Stimulated activated naive CD4-positive, alpha-beta T cell (primary cell): ENCODE measurements at places on chromosomes 3 and 15.

DNA sequence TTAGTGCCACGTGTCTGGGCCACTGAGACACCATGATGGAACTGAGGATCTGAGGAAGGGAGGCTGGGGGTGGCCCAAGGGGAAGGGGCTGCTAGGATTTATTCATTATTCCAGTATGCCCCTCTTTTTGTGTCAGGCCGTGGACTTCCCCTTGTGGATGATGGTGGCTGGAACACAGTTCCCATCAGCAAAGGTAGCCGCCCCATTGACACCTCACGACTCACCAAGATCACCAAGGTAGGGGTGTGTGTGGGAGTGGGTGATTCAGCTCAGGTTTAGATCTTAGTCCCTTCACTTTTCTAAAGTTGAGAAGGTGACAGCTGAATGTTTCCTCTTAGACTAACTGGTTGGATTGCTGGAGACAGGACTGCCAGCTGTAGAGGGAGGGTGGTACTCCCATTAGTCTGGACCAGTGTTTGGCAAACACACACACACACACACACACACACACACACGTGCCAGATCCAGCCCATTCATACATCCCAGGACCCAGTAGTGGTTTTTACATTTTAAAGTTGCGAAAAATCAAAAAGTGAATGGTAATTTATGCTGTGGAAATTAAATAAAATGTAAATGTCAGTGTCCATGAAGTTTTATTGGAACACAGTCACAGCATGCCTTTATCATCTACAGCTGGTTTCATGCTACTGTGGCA, 11.4 kb downstream of the EIF4G1 start:
- DNase-seq, result no peak

DNA sequence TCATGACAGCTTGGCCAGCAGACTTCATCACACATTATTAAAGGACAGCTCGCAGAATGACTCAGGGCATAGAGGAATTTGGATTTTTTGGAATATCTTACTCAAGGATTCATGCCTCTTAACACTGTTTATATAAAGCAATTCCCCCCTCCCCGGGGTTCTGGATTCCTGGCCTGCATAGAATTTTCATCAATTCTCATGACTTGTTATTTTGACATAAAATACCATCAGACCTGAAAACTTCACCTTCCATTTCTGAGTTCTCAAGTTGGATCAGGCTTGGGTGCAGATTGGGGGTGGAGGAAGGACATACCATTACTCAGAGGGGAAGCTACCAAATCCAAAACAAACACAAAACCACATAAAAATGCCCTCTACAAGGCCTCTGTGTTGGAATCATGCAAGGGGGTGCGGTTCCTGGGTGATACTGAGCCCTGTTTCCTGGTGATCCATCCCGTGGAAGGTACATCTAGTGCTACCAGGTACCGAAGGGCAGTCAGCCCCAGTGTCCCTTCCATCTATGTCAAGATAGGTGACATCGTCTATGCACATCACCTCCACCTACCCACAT, 95.3 kb downstream of the DAPK2 start:
- no peak for DNase-seq

DNA sequence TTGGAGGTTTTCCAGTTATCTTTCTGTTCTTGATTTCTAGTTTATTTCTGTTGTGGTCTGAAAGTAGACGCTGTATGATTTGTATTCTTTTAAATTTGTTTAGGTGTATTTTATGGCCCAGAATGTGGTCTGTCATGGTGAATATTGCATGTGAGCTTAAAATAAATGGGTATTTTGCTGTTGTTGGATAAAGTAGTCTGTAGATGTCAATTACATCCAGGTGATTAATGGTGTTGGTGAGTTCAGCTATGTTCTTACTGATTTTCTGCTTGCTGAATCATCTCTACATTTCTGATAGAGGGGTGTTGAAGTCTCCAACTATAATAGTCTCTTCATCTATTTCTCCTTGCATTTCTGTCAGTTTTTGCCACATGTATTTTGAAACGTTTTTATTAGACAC, 383.3 kb upstream of the SGO1 start:
- no peak for DNase-seq

GRCh38 chr3:58035524-58036255, 27.5 kb downstream of the FLNB start:
- no peak for DNase-seq

- DNase-seq, result no peak
Measured at GRCh38 chr15:59632714-59633113, 21.1 kb downstream of the GCNT3 start.

DNA sequence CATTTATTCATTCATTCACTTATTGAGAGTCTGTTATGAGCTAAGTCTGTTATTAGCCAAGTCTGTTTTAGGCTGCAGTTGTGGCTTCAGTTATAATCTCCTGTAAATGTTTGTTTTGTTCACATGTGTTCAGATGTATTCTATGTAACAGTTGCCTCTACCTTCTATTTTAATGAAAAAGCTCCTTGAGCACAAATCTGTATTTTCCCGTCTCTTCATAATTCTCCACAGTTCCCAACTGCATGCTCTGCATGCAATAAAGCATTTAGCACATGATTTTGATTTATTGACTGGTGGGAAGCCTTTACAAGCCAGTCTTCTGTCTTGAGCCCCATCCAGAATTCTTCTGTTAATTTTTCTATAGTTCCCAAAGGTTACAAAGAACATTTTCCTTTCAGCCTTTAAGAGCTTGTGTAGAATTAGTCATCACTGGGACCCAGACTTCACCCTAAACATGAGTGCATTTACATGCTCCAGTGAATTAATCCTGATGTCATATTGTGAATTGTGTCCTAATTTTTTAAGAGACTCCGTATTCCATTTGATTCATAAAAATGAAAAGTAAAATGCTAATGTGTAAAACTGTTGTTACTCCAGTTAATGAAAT, 122.3 kb upstream of the NR2E3 start:
- no peak for DNase-seq

DNA sequence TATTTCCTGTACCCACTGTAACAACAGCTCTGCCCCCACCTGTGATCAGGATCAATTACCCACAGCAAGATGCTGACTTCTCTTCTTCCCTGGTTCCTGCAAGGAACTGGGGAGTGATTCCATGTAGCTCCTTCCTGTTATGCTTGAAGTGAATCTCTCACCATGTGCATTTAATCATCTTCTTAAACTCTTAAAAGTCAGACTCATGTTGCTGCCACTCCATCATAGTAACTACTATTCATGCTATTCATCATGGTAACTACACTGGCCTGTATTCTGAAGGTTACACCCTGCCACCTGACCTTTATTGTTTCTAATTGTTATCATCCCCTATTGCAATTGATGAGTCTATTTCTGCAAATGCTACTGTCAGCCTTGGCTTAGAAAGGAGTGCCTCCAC, 89.5 kb downstream of the SUCNR1 start:
- no peak for DNase-seq

DNA sequence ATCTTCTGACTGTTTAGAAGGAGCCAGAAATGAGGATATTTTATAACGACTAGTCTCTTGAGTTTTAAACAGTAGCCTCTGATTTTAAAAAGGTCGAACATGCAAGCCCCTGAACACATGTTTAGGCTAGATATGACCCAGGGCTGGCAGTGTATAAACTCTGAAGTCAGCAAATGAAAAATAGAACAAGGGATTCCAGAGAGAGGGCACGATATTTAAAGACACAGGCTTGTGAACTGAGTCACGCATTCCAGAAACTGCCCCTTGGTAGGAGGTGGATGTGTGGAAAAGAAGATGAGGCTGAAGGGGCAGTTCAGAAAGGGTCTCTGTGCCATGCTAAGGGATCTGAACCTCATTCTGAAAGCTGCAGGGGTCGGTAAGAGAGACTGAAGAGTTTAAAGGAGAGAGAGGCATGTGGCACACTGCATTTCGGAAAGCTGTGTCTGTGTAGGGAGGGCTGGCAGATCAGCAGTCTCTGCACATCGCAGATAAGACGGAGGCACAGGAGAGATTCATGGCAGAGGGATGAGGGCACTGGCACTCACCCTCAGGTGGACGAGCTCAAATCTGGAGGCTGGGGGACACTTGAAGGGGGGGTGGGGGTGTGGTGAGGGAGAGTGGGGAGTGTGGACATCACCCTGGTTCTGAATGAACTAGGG, 22.1 kb downstream of the ST8SIA2 start:
- DNase-seq, result no peak

DNA sequence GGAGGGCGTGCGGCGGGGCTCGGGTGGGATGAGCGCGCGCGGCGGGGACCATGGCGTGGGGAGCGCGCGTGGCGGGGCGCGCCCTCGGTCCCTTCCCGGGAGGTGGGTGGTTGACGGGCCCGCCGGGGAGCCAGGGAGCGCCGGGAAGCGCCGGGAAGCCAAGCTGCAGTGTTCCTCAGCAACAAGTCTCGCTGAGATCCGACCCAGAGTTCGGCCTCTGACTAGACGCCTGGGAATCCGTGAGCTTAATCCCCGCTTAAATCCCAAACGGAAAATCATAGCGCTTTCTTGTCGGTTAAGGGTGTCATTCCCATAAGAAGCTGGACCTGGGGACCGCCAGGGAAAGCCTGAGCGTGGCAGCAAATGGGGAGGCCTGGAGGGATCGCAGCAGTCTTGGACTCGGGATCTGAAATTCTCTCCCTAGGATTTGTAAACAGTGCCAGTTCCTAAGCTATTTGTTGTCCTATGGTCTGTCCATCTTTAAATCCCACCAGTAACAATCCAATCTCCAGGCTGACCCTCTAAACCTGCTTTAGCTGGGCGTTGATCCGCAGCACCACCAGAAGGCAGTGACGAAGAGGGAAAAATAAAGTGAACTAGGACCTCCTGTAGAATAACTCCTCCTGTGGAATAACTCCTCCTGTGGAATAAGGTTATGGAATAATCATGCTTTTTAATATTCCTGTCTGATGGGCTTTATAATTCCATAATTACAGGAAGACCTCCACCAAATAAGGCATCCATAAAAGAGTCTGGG, 570 bp upstream of the NEDD4 start:
- DNase-seq, result no peak

- DNase-seq, result no peak
Measured at GRCh38 chr3:66303491-66303901, 82.7 kb downstream of the SLC25A26 start.

GRCh38 chr3:178103140-178103539, 433.1 kb upstream of the KCNMB2 start:
- no peak for DNase-seq

DNA sequence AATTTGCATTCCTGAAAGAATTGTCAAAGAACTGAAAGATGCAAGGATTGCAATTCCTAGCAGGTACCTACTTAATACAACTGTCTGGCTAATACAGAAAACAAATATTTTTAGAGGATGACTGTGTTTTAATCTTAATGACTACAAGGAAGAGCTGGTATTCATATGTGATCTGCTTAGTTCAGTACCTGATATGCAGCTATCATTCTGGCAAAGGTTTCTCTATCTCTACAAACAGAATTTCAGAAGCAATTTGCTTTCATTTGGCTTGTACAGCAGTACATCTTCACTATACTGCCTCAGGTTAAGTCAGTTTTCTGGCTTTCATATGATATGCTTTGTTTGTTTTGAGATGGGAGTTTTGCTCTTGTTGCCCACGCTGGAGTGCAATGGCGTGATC, 51.3 kb downstream of the TBL1XR1 start:
- peak; percentile 8 for DNase-seq

DNA sequence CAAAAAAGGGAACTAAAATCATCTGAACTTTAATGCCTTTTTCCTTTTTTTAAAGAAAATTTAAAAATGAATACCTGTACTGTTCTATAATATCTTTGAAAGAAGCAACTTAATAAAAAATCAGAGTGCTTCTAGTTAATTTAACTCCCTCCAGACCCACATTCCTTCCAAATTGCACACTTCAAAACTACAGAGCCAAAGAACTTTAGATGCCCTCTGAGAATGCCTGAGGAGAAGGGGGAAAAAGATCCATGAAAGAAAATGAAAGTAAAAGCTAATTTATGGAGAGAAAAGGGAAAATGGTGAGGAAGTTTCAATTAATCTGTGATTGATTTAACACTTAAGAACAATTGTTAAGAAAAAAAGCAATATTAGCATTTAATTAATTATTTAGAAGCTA, 1141.6 kb downstream of the IGSF11 start:
- DNase-seq, result no peak

DNA sequence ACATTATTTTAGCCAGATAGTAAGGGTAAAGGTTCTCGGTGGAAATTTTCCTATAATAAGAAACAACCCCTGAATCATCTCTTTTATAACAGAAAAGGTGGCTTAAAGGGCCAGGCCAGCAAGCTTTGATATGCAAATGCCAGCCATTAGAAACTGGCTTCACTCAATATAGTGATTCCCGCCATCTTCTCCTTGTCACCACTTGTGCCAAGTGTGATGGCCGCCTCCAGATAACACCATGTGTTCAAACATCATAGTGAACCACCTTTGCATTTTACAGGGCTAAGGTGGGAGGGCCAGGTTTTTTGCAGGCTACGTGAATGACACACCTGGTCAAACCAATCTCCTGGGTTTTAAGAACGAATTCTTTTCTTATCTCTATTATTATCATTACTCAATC, 31.3 kb downstream of the NCEH1 start:
- no peak for DNase-seq

DNA sequence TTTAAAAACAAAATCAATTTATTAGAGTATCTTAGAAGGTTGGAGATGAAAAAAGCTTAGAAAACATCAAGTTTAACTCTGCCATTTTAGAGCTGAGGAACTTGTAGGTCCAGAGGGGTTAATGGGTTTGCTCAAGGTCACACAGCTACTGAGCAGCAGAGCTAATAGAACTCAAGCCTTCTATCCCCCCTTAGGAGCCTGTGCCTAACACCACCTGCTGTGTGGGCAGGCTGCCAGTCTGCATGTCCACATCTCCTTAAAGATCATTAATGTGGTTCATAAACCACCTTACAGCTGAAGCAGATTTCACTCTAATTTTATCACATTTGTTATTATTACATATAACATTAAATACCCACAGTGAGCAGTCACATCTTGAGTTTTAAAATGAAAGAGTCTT, 14.1 kb upstream of the SLC35G2 start:
- DNase-seq, result no peak

GRCh38 chr3:115552007-115552406, 71.3 kb upstream of the GAP43 start:
- no peak for DNase-seq

GRCh38 chr15:31305796-31306425, 20.7 kb upstream of the KLF13 start:
- DNase-seq, result no peak

- no peak for DNase-seq
Measured at GRCh38 chr3:136351905-136352304, 101.8 kb downstream of the PCCB start.

DNA sequence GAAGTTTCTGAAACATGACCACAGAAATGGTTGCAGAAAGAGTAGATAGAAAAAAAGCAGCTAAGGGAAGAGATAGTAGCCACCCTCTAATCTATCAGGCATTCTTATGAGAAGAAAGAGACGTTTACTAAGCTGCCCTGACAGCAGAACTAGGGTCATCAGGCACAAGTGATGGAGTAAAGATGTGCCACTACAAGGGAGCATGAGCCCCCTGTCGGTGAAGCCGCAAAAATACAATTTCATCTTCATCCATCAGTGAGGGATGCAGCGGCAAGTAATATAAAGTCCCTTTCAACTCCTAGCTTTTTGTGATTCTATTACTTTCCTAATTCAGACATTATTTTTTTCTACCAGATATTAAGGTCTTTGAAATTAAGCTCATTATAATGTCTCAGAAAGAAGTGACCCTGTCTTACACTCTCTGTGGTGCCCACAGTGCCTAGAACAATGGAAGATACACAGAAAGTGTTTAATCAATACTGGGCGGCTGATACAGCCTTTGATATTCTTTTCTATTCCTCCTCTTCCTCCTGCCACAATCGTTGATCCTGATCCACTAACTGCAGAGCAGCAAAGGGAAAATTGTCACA, 651.6 kb downstream of the NTRK3 start:
- no peak for DNase-seq

- no peak for DNase-seq
Measured at GRCh38 chr3:15276028-15276724, 56.2 kb downstream of the SH3BP5 start.

- no peak for DNase-seq
Measured at GRCh38 chr15:56892659-56893363, 25.6 kb upstream of the TCF12 start.
